ENCODE measurements at places on chromosomes 11 and 22. TPM values are rescaled to one million over a fixed set of nuclear protein-coding genes. Genes with fewer than 3 reads are reported as not detected.

GRCh38 chr22:33864723-33865130 is 55.5 kb downstream of the LARGE1 start:
- no peak for DNase-seq

Gene CDPF1
- total RNA-seq = 21.5 TPM

GRCh38 chr11:43997022-43997660 is 50.6 kb upstream of the ACCSL start:
- DNase-seq = no peak

GRCh38 chr22:50459016-50459415 is 15.8 kb downstream of the SBF1 start:
- no peak for DNase-seq

DNA sequence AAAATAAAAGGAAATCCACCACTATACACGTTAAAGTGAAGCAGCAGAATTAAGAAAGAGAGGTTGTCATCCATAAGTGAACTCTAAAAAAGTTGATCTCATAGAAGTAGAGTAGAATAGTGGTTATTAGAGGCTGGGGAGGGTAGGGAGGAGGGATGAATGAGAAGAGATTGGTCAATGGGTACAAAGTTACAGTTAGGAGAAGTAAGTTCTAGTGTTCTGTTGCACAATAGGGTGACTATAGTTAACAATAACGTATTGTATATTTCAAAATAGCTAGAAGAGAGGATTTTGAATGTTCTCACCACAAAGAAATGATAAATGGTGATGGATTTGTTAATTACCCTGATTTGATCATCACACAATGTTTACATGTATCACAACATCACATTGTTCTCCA is 72.0 kb downstream of the CD82 start:
- no peak for DNase-seq

DNA sequence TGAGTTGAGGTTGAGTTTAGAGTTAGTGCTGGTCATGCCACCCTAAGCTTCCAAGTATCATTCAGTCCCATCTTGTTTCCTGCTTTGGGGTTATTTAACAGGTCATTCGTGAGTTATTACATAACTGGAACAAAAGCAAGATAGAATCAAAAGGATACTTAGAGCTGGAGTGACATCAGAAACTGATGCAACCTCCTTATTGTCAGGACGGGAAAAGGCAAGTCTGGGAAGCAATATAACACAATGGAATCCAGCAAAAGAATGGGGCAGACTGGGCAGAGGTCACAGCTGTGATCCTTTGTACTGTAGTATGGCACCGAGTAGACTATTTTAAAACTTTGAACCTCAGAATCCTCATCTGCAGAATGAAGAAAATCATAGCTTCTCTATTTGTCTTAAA is 4.4 kb upstream of the PRSS23 start:
- no peak for DNase-seq

DNA sequence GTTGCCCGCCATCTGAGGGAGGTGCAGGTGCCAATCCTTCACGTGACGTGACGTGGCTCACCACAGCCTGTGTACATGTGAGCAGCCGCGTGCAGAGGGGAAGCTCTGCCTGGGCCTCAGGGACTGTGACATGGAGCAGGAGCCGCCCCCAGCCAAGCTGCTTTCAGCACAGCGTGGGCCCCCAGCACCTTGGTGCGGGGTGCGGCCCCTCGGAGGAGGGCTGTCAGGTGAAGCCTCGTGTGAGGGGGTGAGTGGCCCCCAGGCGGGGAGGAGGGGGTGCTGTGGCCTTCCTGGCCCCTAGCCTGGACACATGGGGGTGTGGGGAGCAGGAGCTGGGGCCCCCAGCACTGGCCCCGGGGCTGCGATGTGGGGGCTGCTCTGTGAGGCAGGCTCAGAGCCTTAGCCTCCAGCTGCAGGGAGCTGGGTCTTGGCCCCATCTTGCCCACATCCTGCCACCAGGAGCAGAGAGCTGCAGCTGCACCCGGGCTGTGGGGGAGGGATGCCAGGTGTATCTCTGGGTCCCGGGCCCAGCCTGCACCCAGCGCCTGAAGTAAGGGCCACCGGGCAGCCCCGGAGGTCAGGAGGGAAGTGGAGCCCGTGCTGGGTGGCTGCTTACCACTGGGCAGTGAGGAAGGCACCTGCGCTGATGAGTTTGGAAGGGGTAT is at the start of gene ADORA2A:
Gene ADORA2A, plus strand, starts transcription at position 100 of the 665 bp plus-strand sequence. CDS start 5,806 bp downstream, outside the sequence.
- DNase-seq = no peak

Gene PGA4
- not detected for total RNA-seq

DNA sequence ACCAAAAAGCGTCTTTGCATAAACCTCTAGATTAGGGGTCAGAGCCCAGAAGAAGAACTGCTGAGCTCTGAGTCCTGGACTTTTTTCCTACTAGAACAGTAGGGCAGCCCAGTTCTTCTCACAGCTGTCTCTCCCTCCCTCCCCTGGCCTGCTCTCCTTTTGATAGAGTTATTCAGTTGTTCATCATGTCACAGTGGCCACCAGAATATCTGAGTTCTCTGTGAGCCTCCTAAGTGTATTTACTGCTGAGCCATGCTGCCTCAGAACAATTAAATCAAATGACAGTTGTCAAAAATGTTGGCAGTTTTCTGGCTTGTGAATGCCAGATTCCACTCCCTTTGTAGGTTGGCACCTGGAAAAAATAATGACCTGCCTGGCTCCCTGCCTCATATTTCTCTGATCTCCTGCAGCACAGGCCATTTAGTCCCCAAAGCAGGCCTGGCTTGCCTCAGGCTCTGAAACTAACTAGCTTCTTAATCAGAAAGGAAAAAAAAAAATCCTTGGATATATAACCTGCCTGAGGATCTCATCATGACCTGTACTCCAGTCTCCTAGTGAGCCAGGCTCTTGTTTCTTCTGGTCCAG is 377.4 kb upstream of the LARGE1 start:
- DNase-seq = no peak

GRCh38 chr22:22033803-22034468 is 51.3 kb upstream of the TOP3B start:
- DNase-seq = no peak

GRCh38 chr11:23789938-23790371 is 706.9 kb upstream of the LUZP2 start:
- no peak for DNase-seq

DNA sequence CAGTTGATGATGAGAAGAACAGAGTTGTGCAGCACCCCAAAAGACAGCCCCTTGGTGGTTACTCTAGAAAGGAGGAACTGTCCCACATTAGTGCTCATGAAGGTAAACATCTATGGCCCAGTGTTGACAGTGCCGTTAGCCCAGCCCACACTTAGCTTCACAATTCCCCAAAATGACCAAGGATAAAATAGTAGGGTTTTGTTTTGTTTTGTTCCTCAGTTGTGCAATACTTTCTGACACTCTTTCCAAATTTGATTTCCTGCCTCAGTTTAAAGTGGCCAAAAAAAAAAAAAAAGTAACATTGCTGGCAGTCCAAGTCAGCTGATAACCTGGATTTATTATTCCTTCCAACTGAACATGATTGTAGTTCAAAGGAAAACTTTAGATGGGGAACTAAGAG is 269.4 kb downstream of the TMEM135 start:
- DNase-seq = no peak

- DNase-seq = no peak
Measured at GRCh38 chr11:117815262-117815803, 9.2 kb downstream of the FXYD2 start.

Gene GDPD4
- total RNA-seq = not detected

GRCh38 chr11:122617297-122617696 is 38.2 kb upstream of the UBASH3B start:
- DNase-seq = no peak
